ENCODE measurements at places on chromosomes 2 and 18.

DNA sequence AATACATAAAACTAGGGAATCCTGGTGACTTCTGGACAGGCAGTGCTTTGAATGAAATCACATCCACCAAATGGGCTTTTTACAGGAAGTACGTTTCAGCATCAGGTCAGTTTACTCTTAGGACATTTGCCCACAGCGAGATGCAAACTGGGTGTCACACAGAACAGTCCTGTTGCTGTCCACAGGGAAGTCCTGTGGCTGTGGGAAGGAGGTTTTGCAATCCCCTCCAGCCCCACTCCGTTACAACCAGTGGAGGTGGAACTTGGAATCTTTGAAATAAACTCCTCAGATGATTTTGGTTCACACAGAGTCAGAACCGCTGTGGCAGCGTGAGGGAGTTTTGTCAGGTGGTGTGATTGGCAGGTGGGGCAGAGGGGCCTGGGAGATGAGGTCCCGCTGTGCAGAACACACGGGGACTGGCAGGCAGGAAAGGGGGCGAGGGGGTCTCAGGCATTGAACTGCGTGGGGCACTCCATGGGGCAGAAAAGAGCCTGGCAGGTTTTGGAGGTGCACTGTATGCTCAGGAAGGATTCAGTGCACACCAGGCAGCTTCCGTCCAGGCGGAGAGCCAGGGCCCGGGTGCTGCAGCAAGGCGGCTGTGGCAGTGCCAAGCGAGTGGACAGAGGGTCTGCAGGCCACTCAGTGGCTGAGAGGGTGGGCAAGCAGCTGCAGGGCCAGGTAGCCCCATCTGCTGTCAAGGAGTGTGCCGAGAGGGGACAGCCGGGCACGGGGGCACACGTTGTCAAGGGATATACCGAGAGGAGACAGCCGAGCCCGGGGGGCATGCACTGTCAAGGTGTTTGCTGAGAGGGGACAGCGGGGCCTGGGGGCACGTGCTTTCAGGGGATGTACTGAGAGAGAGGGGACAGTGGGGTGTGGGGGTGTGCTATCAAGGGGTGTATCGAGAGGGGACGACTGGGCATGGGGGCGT is 148.7 kb downstream of the LDLRAD4 start:
- DNase-seq = no peak

DNA sequence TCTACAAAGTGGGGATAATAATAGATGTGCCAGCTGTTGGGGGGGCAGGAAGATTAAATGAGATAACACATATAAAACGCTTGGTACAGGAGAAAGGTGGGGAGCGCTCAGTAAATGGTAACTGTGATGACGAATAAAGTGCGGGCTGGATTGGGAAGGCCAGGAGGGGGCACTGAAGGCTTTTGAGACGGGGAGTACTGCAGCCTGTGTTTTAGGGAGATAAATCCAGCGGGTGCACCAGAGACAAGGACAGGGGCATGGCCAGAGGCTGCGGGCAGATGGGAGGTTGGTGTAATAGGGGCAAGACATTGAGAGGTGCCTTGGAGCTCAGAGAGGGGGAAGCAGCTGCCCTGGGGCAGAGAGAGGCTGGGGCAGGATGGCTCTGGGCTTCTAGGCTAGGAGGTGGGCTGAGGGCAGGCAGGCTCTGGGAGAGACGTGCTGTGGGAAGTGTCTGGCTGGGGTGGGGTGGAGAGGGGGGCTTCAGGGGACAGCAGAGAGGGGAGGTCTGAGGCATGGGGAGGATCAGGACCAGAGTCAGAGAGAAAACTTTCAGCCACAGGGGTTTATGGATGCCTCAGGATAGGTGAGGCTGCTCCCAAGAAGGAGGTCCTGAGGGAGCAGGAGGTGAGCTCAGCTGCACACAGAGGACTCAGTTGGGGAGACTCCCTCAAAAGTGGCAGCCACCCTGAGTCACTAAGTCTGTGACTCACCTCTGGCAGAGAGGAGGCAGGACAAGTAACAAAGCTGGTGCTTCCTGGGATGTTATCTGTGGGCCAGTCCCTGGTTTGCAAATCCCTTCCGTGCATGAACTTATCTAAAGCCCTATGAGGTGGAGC is 18.8 kb downstream of the TEX44 start:
- peak; percentile 61 for DNase-seq

DNA sequence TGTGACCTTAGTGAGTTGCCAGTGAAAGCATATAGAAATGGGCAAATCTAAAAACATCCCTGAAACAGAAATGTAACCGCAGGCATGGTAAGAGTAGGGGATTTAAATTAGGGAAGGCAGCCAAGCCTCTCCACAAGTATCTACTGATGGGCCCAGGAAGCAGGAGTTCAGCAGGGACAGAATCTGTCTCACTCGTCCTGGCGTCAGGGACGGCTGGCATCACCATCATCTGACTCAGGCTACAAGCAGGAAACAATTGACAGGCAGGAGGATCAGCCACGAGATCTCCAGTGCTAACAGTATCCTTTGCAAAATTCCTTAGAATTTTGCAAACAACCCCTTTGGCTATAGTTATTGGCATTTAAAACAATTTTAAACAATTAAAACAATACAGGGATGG is 61.3 kb downstream of the SMAD4 start:
- no peak for DNase-seq

GRCh38 chr2:161972866-161973265 is 101.1 kb downstream of the DPP4 start:
- DNase-seq = no peak

GRCh38 chr2:215712871-215713790 is 277.3 kb upstream of the FN1 start:
- peak; percentile 90 for DNase-seq

DNA sequence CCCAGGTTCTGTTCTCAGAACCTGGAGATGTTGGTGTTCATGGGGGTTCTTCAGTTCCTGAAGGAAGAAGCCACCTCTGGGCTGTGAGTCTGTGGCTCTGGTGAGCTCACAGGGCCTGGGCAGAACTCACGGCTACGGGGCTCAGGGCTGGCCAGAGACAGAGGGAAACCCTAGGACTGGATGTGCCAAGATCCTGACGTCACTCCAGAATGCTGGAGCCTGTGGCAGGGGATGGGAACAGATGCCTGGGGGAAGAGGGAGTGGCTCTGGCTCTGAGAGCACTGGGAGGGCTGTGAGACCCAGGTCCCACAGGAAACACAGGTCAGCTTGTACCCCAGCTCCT is at the start of gene OTOF:
TSS of gene OTOF (minus strand) at position 214 of the 343 bp plus-strand sequence.
- peak; percentile 8 for DNase-seq

DNA sequence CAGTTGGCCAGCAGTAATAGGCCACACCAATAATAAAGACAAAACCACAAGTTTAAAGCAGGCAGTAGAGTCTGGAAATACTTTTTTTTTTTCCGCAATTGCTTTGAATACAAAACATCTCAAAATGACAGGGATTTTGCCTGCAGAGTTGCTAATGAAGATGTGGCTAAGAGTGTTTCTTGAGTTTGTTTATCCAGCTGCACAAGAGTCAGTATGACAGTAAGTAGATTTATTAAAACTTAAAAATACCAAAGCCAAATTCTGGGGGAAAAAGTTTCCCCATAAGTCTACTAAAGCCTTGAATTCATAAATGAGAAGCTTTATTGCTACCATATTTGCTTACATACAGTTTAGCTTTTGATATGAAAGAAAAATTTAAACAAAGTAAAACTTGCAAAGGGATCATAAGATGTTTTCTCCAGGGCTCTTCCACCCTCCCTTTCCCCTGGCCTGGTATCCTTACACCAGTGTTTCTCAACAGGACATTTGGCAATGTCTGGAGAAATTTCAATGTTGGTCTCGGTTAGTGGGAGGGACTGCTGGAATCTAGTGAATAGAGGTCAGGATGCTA is 3.9 kb upstream of the DSEL start:
- peak; percentile 76 for DNase-seq

DNA sequence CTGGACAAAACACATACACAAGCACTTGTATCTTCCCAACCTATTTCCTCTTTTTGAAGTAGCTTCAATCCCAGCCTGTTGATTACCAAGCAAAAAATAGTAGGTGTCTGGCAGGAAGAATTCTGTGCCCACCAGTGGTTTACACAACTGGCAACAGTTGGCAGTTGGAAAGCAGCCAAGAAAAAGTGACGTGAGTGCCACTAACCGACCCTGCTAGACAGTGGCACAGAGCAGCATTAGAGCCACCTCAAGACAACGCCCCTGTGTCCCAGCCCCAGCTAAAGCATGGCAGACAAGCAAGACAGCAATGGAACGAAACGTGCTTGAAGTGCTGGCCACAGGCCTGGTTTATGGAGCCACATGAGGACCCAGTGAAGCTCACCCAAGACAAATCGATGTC is 379.6 kb downstream of the FBXO15 start:
- no peak for DNase-seq

DNA sequence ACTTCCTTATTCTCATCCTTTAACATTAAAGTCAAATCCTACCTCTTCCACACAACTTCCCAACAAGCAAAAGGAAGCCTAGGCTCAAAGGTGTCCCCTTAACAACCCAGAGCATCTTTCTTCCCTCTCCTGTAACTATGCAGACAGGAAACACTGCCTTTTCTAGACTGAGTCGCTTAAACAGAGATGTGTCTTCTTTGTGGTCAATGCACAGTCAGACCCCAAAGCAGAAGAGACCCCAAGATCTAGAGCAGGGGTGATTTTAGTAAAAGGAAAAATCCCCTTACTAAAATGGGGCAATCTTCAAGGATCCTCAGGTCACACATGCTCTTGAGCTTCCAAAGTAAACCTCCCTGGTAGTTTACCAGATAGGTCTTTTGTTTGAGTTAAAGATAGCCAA is 86.6 kb upstream of the POMC start:
- no peak for DNase-seq

- no peak for DNase-seq
These were observed 49.6 kb upstream of the TLK1 start for GRCh38 chr2:171210216-171210863.

DNA sequence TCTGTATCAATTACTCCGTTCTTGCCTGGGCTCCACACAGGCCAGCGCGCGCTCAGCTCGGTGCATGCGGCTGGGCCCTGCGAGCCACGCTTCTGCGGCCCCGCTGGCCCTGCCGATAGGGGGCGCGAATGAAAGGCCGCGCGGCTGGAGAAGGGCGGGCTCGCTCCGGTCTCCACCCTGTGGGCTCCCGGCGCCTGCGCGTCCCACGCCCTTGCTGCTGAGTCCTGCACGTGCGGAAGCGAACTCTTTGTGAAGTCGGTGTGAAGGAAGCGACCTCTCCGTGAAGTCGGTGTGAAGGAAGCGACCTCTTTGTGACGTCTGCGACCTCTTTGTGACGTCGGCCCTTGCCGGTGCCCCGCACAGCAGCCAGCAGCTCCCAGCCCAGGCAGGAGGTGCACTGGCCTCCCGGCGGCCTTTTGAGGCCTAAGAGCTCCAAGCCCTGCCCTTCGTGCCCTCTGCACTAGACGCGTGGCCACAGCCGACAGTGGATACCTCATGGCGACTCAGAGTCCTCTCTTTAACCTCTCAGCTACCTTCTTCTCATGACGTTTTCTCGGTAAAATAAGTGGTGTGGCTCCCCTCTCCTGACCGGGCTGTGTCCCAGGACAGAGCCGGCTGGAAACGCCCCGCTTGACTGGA is 391.9 kb upstream of the RAB6C start:
- no peak for DNase-seq

All from AG09309 (cell line).